NCI-H1092 (cell line): ENCODE measurements at places on chromosomes 3 and 15.

GRCh38 chr3:137163241-137163871, 205.6 kb downstream of the IL20RB start:
- DNase-seq = no peak

DNA sequence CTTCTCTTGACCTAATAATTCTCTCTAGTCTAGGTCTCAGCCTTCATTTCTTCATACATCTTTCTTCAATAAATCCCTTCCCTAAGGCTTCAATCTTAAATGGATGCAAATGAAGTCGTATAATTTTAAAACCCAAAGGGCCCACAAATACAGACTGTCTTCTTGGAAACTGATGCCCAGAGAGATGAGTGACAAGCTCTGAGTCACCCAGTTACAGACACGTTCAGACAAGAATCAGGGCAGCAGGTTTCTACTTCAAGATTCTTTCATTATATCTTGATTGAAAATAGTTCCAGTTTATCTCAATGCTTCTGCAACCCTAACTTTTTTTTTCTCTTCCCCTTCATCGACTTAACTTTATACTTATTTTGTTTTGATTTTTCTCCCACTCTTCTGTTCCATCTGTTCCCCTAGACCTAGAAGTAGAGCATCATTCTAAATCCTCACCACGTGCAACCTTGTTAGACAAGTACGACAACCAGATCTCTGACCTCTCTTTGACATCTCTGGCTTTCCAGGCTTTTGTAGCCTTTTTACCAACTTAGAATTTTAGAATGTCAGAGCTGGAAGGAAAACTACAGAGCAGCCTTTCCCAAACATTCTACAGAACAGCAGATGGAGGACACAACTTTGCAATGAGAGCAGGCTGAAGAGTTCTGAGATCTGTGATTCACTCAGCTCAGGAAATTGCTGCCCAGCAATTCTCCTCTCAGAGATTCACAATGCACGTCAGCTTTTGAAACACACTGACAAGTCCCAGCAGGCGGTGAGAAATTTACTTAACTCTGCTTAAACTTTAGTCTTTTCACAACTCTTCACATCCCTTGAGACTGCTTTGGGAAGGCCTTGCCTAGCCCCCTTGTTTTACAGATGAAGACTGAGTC, 25.3 kb downstream of the NCEH1 start:
- DNase-seq = no peak

DNA sequence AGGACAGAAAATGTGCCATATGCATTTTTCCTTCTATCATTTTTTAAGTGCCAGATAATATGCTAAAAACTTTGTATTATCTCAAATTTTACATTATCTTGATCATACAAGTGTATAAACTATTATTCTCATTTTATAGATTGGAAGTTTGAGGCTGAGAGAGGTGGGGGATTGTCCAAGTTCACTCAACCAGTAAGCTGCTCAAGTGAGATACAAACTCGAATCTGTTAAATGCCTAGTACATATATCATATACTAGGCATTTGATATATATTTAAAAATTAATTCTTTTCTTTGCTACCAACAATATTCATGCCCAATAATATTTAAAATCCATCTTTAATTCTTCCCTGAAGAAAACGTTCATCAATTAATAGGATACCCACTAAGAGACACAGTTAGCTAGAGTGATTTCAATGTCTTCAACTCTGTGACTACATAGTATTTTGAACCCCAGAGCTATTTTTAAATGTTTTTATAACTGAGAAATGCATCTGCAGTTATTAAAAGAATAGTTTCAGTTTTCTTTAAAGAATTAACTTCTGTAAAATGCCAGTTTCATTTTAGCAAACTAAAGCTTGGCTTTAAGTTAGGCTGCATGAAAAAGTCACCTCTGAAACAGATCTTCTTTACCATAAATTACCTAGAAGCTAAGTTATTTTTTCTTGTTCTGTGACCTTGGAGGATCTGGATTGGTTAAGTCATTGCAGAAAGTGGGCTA, 40.4 kb downstream of the IQCB1 start:
- no peak for DNase-seq

DNA sequence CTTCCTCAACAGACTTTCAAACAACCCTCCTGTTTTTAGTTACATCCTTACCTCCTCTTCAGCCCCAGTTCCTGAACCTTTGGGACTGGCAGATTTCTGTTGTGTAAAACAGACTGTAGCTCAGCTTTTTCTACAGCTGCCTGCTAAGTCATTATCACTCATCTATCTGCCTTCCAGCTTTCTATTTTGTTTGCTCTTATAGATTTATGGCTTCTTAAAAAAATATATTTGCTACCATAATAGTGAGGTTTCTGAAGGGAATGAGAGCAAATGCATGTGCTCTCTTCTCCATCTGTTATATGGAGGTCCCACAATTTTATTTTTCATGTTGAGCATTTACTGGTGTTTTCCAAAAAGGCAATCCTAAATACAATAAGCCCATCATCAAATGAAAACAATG, 18.2 kb upstream of the GJD2 start:
- DNase-seq = no peak

DNA sequence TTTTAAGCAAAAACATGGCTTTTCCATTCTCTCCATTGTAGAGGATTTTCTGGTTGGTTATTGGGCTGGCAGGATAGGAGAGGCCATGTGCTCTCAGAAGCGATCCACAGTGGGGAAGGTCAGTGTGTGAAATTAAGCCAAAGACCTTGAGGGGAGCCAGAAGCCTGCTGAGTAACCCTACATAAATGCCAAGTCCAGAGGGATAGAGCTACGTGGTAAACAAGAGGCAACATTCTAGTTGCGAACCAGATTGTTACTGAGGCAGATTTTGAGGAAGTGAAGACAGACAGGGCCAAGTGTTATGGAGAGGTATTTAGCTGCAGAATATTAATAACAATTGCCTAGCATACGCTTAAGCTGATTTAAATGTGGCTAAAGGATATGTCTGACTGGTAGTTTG, 592.8 kb upstream of the GBE1 start:
- DNase-seq = no peak

DNA sequence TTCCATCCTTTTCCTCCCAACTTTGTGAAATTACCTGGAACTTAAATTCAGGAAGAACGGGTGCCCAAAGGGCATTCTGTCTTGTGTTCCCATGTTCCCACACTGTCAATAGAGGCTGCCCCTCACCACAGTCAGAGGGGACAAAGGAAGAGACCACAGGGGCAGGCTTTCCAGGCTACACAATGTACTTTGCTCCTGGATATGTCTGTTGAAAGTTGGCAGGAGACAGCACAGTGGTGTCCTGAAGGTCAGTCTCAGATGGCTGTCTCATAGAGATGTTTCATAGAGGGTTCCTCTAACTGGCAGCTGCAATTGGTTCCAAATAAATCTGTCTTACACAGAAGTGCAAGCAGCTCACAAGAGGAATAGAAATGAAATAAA, 107.8 kb upstream of the TGFBR2 start:
- DNase-seq = no peak

- no peak for DNase-seq
Observed at GRCh38 chr3:126956866-126957650, 25.9 kb upstream of the PLXNA1 start.

GRCh38 chr3:120597445-120598049, 1.4 kb downstream of the NDUFB4 start:
- DNase-seq = no peak

- no peak for DNase-seq
Observed at GRCh38 chr3:134186391-134186790, 64.3 kb downstream of the RYK start.

- DNase-seq = no peak
Observed at GRCh38 chr3:73586628-73587027, 38.1 kb downstream of the PDZRN3 start.

DNA sequence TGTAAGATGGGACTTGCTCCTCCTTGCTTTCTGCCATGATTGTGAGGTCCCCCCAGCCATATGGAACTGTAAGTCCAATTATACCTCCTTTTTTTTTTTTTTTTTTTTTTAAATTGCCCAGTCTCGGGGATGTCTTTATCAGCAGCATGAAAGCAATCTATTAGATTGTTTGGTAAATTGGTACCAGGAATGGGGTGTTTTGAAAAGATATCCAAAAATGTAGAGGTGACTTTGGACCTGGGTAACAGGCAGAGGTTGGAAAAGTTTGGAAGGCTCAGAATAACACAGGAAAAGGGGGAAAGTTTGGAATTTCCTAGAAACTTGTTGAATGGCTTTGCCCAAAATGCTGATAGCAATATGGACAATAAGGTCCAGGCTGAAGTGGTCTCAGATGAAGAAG, 545.8 kb upstream of the ALCAM start:
- DNase-seq = no peak

- DNase-seq = no peak
Observed at GRCh38 chr3:136332302-136332701, 82.2 kb downstream of the PCCB start.

DNA sequence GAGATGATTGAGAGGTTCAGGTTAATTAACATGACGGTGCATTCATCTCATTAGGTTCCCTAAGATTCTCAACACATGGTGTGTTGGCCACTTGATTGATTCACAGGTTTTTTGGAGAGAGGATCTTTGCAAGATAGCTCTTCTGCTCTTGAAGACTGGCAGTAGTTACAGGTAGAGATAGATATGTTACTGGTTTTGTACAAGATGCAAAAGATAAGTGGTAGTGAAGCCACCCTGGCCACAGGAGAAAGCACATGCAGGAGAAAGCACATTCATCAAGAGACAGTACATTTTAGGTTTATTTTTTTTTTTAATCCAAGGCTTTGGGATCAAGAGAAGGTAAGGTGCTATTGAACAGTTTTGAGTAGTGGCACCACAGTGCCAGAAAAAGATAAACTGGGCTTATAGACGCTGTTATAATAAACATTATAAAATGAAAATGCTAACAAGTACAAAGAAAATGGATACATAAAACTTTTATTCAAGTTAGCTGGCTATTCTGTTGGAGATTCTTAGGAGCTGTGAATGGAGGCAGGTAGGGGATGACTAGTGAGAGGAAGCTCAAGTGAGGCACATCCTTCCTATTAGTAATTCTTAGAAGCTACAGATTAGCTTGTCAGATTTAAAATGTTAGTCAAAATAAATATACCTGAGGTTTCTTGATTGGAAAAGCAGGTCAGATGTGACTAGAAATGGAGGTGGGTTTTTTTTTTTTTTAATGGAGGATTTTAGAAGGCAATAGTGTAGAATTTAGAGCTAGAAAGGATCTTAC, 10.8 kb downstream of the SELENOT start:
- no peak for DNase-seq

DNA sequence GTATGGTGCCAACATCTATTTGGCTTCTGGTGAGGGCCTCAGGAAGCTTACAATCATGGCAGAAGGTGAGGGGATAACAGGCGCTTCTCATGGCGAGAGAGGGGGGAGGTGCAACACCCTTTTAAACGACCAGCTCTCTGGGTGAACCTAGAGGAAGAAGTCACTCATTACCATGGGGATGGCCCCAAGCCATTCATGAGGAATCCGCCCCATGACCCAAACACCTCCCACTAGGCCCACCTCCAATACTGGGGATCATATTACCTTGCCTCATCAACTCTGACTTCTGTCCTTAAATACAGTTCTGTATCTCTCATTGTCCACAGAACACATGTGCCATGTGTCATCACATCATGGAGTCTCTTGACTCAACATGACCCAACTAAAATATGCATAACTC, 37.5 kb upstream of the CLRN1 start:
- DNase-seq = no peak

- no peak for DNase-seq
Observed at GRCh38 chr15:46328821-46329220, 694.0 kb downstream of the SQOR start.

DNA sequence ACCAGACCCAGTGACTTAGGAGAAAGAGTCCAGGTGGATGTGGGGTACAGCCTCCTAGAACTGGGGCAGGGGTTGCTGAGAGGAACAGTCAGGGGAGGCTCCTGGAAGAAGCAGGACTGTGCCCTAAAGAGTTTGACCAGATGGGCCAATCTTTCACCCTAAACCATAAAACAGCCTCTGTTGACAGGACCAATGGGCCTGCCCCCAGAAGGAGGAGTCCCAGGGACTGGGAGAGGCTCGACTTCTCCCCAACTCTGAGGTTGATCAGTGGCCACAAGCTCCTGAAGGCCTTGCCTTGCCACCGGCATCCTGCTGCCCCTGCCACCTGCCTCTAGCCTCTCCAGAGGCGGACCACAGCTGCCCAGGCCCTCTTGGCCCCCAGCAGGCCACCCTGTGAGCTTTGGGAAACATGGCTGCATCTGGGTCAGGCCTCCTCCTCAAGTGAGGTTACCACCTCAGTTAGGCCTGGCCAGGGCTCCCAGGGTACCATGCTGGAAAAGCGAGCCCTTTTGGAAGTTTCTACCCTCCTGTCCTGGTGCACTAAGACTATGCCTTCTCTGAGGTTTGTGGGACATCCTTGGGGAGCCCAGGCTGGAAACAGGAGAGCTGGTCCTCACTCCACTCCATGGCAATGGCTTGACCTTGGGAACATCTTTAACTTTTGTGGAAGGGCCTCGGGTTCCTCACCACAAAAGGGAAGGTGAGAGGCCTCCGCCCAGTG, 2.8 kb downstream of the VIPR1 start:
- DNase-seq = no peak

DNA sequence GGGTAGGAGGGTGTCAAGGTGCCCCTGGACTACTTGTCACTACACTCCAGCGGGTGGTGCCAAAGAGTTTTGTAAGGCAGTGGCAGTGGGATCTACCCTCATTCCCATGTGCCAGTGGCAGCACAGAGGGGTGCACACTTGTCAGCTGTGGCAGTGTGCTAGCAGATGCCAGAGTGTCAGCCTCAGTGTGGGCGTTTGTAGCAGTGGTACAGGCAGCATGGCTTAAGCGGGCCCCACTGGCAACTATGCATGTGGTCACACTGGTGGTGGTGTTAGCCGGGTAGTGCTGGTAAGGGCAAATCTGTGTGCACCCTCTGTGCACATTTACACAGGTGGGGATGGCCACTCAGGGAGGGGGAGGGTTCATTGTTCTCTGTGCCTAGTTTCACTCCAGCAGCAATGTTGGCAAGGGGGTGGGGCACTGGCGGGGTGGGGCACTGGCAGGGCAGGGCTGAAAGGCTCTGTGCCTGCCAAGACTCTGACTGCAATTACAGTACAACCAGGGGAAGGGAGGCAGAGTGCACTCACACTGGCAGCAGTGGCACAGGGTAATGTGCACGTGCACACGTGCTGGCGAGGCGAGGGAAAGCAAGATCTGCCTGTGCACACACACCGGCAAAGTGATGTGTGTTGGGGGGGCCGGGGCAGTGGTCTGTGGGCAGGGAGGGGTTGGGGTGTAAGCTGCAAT, 31.8 kb downstream of the MYO9A start:
- DNase-seq = no peak

- DNase-seq = no peak
Observed at GRCh38 chr3:13010780-13011572, 62.3 kb downstream of the IQSEC1 start.
